ENCODE measurements at places on chromosomes 7 and 10. TPM values are rescaled to one million over a fixed set of nuclear protein-coding genes. Genes with fewer than 3 reads are reported as not detected.

CRHR2 gene
- not detected for total RNA-seq

ST8SIA6 gene
- not detected for total RNA-seq

LMTK2 gene
- total RNA-seq = 13.5 TPM

GPR146 gene
- 0.78 TPM for total RNA-seq

ZNF736 gene
- 11.8 TPM for total RNA-seq

HMX3 gene
- total RNA-seq = not detected

MYL10 gene
- not detected for total RNA-seq

NEUROG3 gene
- not detected for total RNA-seq

CYP3A7 gene
- not detected for total RNA-seq

CUTC gene
- total RNA-seq = 19.0 TPM

TMEM176B gene
- total RNA-seq = not detected

SUN3 gene
- total RNA-seq = not detected

THSD7A gene
- total RNA-seq = under 0.01 TPM

NSMCE4A gene
- total RNA-seq = 53.2 TPM

ANK3 gene
- total RNA-seq = 4.0 TPM

IQCE gene
- 11.7 TPM for total RNA-seq

CALML3 gene
- not detected for total RNA-seq

CALCR gene
- not detected for total RNA-seq

OR13A1 gene
- total RNA-seq = not detected

TMEM72 gene
- not detected for total RNA-seq

All from subcutaneous preadipocyte (primary cell).